ENCODE measurements at places on chromosomes 4 and X.

DNA sequence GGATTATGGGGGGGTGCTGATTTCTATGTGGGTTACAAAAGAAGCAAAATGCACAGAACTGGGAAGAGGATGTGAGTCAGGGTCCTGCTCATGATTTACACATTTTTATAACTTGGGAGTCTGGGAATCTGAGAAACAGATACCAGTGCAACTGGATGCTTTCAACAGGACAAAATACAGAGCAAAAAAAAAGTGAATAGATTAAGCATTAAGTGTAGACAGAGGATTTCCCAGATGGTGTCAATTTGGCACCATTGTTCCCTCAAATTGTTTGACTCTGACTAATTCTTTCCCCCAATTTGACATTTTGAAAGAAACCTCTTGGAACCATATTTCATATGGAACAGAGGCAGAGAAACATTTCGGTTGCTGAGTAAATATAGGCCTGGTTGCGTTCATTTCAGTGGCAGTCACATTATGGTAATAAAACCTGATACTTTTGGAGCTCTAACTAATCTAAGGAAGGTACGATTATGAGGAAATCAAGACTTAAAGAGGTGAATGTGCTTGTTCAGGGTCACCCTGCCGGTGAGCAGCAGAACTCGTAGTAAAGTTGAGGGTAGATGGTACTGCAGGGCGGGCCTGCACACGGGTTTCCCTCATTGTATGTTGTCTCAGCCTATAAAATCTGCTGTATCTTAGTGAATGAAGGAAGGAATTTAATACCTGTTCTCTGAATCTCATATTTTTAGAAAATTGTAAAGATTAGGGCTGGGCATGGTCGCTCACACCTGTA, 18.7 kb upstream of the CDKL5 start:
- no peak for DNase-seq

- DNase-seq: no peak
Observed at GRCh38 chrX:153628665-153629064, 18.3 kb upstream of the DUSP9 start.

GRCh38 chr4:31702326-31702725, 982.2 kb downstream of the PCDH7 start:
- DNase-seq: no peak

- no peak for DNase-seq
Observed at GRCh38 chr4:20870436-20870835, 170.2 kb downstream of the PACRGL start.

DNA sequence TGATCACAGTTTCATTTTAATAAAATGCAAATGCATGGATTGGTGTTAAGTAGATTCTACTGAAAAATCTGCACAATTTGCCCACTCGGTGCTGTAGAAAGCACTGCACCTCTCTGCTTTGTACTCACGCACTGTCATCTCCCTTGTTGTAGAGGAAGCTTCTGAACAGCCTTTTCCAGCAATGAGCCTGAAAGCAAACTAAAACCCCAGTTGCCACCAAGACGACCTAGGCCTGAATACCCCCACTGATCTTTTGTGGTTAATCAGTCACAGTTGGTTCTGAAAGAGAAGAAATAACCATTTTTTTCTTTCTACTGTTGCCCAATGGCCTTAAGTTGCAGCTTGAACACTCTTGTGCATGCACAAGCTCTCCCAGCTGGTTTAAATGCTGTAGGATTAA, 229.8 kb downstream of the NLGN4X start:
- no peak for DNase-seq

- DNase-seq: peak; percentile 96
Observed at GRCh38 chrX:109840585-109840984, 107.5 kb upstream of the ACSL4 start.

- DNase-seq: no peak
Observed at GRCh38 chr4:123278755-123279154, 117.8 kb upstream of the SPRY1 start.

DNA sequence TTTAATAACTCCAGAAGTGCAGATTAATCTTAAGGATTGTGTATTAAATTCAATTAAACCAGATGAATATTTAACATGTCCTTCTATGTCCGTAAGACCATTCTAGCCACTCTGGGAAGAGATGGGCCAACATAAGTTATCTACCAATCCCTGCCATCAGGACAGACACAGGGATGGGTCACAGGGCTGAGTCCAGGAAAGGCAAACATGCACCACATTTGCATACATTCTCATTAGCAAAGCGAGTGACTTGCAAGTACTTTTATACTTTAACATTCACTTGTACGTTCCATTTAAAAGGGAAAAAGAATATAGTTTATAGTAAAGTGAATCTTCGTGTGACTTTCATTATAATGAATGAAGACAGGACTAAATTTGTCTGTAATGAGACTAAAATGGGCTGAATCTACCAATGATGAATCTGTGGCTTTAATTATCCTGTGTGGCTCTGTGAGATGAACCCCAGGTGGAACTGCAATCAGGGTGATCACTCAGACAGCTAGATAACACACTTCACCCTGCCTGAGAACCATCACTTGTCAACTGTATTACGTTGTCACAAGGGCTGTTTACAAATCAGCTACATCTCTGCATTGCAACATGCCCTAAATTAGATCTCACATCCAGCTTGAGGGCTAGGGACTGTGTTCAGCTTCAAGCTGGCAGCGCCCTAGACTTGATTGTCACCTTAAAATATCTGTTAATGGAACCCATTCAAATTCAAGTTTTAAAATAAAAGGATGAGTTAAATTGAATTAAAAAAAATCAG, 77.2 kb downstream of the SH3KBP1 start:
- no peak for DNase-seq

- DNase-seq: no peak
Observed at GRCh38 chrX:1833656-1834360, 218.9 kb downstream of the ASMT start.

DNA sequence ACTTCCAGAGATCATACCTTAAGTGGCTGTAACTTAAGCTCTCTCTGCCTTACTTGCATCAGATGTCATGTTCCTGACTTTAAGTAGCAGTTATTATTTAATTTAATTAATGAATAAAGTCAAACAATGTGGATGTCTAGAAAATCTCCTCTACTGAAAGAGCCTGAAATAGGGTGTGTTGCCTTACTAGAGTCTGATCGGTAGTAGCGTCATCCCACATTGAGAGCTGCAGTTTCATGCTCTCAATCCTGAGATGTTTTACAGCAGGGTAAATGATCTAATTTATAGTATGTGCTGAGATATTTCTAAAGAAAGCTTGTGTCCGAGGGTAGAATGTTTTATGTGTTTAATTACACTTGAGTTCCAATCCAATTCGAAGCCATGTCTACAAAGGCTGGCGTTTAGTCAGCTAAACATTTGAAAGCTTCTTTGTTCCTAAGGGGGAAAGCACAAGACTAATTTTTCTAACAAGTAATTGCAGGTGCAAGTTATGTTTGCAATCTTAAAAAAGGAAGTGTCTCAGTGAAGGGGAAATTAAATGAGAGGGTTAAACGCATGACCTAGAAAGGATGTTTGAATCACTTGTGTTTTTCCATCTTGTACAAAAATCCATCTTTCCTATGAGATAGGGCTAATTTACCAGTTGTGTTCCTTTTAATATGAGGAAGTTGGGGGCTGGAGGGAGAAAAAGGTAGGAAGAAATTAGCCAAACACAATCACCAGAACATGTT, 391.0 kb upstream of the MAGEB2 start:
- no peak for DNase-seq

GRCh38 chr4:2867758-2868491, 24.3 kb downstream of the ADD1 start:
- DNase-seq: peak; percentile 49

- no peak for DNase-seq
Observed at GRCh38 chr4:189822326-189822725, 118.3 kb upstream of the FRG1 start.

DNA sequence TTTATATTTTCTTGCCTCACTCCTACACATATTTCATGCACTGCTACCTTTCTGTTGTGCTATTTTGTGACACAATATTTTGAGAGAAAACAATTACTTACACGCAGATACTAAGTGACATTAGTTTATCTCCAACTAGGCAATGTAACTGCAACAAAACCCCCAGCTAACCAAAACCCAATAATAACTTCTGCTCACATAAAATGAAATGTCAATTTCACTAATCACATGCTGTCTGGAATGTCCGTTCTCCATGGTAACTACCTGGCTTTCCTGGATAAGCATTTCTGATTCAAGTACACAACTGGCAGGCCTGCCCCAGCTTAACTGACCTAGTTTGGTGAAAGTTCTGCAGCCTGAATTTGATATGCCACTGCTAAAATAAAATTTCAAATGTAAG, 313.5 kb downstream of the TMA16 start:
- DNase-seq: no peak

GRCh38 chr4:142238589-142238988, 602.2 kb downstream of the IL15 start:
- no peak for DNase-seq

DNA sequence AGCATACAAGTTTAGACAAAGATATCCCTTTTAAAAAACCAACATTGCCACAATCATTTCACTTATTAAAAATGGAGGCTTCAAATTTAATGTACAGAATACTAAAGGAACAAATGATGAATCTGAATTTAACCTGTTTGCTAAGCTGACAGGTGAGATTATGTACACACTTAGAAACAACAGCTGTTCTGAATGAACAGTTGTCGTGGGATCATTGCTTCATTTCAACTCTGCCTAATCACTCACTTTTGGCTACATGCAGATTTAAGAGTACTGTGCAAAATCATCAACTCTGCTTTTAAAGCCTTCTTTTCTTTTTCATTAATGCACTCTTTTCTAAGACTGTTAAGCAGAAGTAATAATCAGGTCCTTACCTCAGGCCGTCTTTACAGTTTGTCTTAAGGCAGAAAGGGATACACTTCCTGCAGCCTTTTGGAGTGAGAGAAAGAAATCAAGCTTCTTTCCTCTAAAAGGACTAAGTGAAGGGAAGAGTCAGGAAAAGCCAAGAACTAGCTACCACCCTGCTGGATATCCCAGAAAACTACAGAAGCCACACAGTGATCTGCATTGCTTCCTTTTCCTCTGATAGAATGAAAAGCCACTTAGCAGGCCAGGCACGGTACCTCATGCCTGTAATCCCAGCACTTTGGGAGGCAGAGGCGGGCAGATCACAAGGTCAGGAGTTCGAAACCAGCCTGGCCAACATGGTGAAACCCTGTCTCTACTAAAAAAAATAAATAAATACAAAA, 54.7 kb upstream of the NPNT start:
- DNase-seq: no peak

DNA sequence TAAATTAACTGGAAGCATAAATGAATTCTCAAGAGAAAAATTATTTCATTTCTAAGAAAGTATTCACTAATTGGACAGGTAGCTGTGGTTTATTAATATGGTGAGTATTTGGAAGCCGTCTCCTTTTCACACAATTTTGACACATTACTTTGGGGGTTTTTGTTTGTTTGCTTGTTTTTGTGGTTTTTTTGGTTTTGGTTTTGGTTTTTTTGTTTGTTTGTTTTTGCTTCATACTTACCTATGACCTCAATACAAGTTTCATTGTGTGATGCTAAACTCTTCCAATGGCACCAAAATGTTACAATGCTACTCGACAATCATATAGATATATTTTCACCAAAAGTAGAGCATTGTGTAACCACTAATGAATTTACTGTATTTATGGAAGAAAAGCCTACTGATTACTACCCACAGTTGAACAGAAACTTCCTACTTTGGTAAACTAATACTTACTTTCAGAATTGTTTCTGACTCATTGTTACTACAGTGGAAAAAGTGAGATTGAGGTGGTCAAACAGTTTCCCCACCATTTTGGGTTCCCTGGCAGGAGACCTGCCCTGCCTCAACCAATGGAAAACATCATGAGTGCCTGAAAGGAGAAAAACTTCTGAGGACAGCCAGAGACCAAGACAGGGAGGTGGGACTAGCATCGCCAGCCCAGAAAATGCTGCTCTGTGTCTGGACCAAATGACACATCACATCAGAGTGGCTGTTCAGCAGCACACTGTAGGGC, 443.1 kb downstream of the HNRNPD start:
- DNase-seq: no peak

GRCh38 chr4:79788884-79789283, 284.1 kb downstream of the ANTXR2 start:
- no peak for DNase-seq

DNA sequence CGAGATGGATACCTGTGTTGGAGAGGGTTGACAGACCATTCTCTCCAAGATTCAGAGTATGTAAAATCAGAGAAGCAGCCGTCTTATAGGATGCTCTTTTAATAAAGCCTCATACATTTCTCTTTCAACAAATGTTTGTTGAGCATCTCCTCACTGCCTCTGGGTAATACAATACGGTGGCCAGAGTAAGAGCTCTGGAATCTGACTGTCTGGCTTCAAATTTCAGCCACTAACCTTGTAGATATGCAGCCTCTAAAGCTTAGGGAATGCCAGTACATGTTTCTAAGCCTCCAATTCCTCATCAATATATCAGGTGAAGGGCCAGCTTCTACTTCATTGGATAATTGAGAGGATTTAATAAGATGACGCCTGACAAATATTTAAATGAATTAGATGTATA, 61.3 kb downstream of the CLNK start:
- DNase-seq: no peak

GRCh38 chr4:128711361-128711760, 98.1 kb upstream of the JADE1 start:
- no peak for DNase-seq

DNA sequence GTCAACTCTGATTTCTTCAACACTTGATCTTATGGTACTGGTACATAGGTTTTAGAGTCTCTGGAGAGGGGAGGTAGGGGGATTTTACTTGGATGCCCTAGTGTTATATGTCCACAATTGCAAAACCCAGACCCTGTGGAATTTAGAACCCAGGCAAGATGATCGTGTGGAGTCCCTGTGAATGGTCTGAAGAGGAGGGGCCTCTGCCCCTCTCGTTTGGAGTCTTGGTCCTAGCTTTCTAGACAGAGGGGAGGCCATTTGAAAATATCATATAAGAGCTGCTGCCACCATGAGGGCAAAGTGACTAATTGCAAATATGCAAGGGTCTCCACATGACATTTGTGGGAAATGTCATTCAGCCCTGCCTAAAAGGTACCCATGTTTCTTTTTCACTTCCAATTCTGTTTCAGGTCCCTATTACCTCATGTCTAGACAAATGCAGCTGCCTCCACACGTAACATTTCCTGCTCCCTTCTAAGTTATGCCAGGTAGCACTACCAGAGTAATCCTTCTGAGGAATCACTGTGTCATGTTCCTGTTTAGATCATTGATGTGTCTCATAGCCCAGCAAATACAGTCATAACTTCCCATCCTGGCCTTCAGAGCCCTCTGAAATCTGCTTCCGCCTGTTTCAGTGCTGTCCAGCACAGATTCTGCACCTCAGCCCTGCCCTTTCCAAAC, 126.8 kb downstream of the KLHL8 start:
- DNase-seq: peak; percentile 74

- DNase-seq: no peak
Observed at GRCh38 chr4:1033840-1034551, 22.6 kb downstream of the FGFRL1 start.

DNA sequence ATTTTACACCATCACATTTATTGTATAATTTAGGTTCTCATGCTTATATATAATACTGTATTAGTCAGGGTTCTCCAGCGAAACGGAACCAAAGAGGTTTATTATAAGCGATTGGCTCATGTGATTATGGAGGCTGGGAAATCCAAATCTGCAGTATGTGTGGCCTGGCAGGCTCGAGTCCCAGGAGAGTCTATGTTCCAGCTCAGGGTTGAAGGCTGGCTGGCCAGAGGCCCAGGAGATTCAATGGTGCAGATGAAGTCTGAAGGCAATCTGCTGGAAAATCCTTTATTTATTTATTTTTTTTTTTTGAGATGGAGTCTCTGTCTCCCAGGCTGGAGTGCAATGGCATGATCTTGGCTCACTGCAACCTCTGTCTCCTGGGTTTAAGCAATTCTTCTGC, 63.0 kb upstream of the WDFY3 start:
- no peak for DNase-seq
